Left colon (tissue), 2 donors: ENCODE measurements at places on chromosomes 12 and 14.

- DNase-seq: no peak
These were observed 51.3 kb downstream of the SLC6A12 start for GRCh38 chr12:162467-163307.

- DNase-seq: no peak
These were observed 118.3 kb downstream of the ETV6 start for GRCh38 chr12:11767798-11768197.

DNA sequence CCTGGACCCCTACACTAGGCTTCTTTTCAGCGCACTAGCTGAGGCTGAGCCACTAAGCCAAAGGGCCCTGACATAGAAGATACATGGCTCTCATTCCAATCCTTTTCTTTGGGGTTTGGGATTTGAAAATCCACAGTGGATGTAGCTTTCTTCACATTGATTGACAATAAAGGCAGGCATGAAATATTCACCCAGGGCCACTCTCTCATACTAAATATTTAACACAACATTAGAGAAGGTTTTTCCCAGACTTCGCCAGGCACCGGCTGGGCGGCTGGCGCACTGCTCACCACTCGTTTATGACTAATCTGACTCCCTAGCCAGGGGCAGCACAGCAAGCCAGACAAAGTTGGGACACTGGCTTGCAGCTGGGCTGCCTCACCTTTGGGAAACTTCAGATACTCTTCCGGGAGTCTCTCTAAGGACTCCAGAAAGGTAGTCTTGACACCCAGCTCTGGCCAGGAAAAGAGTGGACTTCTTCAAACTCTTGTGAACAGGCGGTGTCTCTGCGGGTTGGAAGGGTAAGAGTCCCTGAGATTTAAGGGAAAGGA, 699 bp upstream of the HOXC11 start:
- DNase-seq: no peak

GRCh38 chr14:76772300-76773187, 11.3 kb downstream of the VASH1 start:
- DNase-seq: no peak

DNA sequence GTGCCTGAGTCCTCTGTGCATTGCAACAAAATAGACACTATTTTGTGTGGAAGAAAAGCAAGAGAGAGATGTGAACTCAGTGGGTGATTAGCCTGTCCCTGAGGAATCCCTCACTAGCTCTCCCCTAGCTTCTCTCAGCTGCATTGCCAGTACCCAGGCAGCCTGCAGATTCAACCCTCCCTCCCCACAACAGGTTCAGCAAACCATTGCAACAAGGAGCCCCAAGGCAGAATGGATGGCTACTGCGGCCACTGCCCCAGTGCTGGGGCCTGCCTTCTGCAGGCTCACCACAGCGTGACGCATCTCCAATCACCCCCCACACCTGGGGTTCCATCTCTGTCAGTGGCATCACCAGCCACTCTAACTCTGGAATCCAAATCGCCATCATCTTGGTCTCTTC, 2.3 kb downstream of the CRACR2A start:
- DNase-seq: no peak

GRCh38 chr12:46209914-46210872, 58.6 kb downstream of the SLC38A1 start:
- DNase-seq: peak; percentile 46

- no peak for DNase-seq
These were observed 288.2 kb upstream of the TMPO start for GRCh38 chr12:98227162-98227561.

GRCh38 chr14:59395672-59396071, 69.5 kb downstream of the GPR135 start:
- no peak for DNase-seq

DNA sequence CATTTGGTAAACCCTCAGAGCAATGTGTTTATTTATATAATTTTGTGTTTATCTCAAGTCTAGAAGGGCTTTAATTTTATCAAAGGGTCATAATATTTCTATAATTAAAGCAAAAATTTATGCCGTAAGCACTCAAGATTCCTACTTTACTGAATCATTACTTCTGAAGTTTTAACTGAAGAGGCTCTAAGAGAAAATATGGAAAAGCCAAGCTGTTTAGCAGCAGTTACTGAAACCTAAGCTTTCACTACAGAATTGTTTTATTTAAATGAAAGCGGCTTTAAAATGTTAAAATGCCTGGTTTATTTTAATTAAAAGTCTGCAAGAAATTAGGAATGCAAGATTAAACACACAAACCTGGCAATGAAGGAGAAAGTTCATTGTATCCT, 73.9 kb upstream of the BBS10 start:
- no peak for DNase-seq

DNA sequence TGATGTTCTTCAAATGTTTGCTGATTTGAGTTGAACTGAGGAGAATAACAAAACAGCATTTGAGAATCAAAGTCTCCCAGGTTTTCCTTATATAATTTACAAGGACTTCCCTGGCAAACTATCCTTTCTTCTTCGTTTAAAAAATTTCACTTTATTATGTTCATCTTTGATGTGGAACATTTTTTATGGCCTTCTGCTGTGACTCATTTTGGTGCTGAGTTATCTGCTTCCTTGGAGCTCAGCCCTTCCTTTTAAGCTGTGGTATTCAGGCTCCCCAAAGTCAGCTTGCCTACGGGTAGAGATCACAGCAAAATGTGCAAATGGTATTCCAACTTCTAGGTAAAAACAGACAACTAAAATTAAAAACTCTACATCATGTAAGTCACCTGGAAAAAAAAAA, 1.4 kb upstream of the ANO4 start:
- no peak for DNase-seq

DNA sequence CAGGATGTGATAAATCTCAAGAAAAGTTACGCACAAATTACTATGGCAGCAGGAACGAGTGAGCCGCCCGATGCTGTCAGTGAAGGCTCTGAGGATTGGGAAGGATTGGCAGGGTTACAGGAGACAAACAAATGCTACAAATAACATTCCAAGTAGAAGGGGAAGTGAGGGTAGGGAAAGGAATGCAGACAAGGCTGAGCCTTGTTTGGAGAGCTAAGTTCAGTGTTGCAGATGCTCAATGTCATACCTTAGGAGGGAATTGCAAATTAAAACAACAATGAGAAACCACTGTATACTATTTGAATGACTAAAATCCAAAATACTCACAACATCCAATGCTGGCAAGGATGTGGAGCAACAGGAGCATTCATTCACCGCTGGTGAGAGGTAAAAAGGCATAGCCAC, 1.3 kb downstream of the CLEC9A start:
- no peak for DNase-seq

GRCh38 chr12:83346333-83346732, 659.6 kb downstream of the TMTC2 start:
- DNase-seq: no peak

- no peak for DNase-seq
These were observed 86.8 kb upstream of the HIF1A start for GRCh38 chr14:61608245-61609165.

DNA sequence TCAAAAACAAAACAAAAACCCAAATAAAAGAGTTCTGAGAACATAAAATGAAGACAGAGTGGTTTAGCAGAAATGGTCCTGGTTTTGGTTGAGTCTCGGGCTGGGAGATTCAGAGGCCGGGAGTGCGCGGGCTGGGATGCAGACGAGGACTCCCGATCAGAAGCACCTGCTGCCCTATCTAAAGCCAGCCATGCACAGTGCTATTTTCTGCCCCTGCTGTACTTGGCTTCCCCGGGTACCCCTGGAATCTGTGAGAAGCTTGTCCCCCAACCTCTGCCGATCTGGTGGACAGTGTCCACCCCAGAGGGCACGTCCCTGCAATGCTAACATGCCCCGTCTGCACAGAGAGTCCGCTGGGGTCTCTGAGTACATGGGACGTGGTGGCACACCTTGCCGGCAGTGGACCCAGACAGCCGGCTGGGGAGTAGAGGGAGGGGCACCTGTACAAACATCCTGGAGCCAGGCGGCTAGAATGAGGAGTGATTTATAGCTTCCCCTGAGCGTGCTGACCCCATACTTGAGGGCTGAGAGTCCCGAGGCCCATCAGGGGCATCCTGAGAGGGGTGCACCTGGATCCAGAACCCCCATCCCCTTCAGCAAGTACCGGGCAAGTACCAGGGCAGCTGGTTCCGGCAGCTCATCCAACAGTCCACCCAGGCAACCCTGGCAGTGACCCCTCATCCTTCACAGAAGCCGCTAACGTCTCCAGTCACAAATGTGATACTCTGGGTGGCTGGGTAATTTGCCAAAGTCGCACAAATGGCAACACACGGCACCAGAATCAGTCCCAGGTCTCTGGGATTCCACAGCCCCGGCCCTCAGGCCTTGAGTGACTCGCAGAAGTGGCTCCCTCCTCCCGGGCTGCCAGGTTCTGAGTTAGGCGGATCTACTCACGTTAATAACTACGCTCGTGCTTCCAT, 37.1 kb downstream of the CHGA start:
- no peak for DNase-seq

- peak; percentile 31 for DNase-seq
These were observed 145.6 kb upstream of the NAV3 start for GRCh38 chr12:77685112-77685511.

GRCh38 chr14:54129850-54130640, 173.4 kb upstream of the BMP4 start:
- no peak for DNase-seq

DNA sequence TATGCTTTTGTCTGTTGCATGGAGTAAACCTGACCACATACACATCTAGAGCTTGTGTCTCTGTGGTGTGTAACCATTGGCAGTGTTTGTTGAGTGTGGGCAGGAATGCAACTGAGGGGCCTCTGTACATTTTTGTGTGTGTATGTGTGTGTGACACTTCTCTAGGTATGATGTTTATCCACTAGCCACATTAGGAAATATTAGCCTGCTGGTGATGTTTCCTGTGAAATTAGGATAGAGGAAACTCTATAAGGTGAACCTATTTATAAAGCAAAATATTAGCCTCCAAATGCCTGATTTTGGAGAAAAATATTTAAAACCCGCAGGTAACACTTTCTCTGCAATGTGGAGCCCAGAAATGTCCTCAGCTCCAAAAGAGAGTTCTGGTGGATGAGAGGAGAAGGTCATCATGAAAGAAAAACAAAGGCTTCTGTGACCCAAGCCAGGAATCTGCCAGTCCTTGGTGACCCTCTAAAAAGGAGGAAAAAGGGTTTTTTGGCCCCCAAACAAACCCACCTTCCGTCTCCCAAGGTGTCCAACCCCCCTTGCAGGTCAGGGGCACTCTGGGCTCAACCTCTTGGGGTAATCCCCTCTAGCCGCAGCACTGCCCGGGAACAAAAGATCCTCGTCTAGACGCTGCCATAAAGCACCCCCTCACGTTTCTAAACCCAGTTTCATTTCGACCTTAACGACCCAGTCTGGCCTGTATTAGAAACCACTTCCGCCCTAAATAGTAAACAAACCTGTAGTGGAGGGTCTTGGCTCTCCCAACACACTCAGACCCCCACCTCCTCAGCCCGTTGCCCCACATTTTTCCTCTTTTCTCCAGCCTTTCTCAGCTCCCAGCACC, 3.1 kb upstream of the HOTAIR start:
- DNase-seq: no peak

- peak; percentile 81 for DNase-seq
These were observed 45.1 kb upstream of the PNMA1 start for GRCh38 chr14:73759183-73759713.

GRCh38 chr14:96324219-96324618, 38.9 kb downstream of the ATG2B start:
- no peak for DNase-seq

DNA sequence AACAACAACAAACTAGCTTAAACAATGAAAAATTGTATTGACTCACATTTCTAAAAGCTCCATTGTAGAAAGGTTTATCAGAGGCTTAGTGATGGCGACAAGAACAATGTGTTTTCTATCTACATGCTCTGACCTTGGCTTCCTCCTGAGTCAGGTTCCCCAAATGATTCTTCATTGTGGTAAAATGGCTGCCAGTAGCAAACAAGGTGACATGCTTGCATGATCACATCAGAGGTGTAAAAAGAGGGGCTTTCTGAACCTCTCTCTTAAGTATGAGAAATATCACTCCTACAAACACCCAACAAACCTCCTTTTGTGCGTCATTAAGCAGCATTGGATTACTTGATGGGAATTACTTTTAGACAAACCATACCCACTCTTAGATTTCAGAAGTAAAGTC, 252.4 kb upstream of the SYT1 start:
- DNase-seq: no peak
